ENCODE measurements at places on chromosomes 6 and 20. TPM values are rescaled to one million over a fixed set of nuclear protein-coding genes. Genes with fewer than 3 reads are reported as not detected.

The HLA-DOA gene
- not detected for polyA plus RNA-seq

The BEND6 gene
- polyA plus RNA-seq = 9.2 TPM

The TRIM15 gene
- polyA plus RNA-seq = not detected

The C20orf202 gene
- polyA plus RNA-seq = not detected

The RWDD1 gene
- polyA plus RNA-seq = 56.9 TPM

DNA sequence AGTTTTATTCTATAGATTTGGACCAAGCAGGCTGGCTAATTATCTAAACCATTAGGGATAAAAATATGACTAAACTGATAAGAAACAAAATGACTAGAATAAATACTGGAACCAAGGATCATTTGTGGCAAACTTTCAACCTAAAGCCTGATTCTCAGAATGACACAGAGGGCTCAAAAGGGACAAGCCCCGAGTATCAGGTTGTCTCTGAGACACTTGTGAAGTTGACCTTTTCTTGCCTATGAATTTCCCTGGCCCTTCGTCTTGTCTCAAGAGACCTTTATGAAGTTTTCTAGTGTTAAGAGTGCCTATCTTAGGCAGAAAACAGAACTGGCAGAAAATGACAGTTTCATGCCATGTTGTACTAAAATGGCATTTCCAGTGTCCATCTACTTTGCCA, 68.3 kb downstream of the IMPG1 start:
- DNase-seq = no peak

DNA sequence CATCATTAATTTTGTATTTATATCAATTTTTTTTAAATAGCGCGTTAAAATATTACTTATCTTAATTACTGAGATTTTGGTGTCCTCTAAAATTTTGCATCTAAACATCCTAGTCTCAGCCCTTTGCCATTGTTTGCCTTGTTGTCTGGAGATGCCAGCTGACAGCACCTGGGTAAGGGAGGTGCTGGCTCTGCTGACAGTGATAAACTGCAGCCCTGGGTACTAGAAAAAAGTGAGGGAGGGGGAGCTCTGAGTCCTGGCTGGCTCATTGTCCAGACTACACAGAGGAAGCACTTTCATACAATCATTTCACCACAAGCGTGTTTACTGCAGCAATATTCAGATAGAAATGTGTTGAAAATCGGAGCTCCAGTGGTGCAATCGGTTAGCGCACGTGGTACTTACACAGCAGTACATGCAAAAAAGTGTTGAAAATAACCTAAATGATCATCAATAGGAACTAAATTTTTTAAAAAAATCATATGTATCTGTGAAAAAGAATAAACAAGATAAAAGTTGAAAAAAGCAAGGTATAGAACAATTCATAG, 18.5 kb upstream of the UBR2 start:
- DNase-seq = no peak

GRCh38 chr20:47606414-47606982, 104.8 kb downstream of the NCOA3 start:
- no peak for DNase-seq

DNA sequence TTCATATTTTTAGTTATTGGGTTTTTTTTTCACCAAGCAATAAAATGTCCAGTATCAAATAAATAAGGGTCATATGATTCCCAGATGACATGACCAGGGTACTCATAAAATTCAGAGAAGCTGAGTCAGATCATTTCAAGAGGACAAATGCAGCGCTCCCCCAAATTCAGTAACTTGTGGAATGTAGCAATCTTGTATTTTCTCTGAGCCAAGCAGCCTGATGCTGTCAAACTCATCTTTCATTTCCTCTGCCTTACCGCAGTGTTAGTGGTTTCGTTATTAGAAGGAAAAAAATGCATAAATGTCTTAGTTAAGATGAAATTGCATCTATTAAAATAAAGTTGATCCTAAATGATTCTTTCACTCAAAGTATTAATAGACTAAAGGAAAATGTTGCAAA, 57.8 kb upstream of the EDN1 start:
- DNase-seq = no peak

- no peak for DNase-seq
These were observed 85.2 kb downstream of the PLEKHG1 start for GRCh38 chr6:150684714-150685459.

Data from AG04450 (cell line).